ENCODE measurements at places on chromosomes 2 and 18. TPM values are rescaled to one million over a fixed set of nuclear protein-coding genes. Genes with fewer than 3 reads are reported as not detected.

The HRH4 gene
- total RNA-seq, result 0.21 TPM

The ALPG gene
- not detected for total RNA-seq

The FRZB gene
- not detected for total RNA-seq

The TMEM200C gene
- not detected for total RNA-seq

The ANTXR1 gene
- total RNA-seq, result 0.05 TPM

The RAMP1 gene
- 4.9 TPM for total RNA-seq

The MOB1A gene
- total RNA-seq, result 163 TPM

The RAX gene
- total RNA-seq, result not detected

DNA sequence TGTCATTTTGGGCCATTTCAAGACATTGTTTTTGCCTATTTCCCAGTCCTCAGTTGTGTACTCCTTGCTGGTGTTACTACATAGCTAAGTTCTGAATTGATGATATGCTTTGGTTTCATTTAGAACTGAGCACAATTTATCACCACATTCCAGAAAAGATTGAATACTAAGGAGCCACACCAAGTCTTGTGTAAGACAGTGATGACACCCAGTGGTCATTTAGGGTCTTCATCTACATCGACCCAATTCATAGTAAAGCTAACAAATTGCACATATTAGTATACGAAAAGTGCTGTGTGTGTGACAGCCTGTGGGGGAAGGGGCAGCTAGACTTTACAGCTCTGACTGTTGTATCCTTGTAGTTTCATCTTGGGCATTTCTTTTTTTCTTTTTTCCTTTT, 10.9 kb upstream of the DLX2 start:
- no peak for DNase-seq
- no peaks in the 10 kb centered on the region for H3K4me1 ChIP-seq
- no peaks in the 10 kb centered on the region for H3K36me3 ChIP-seq

GRCh38 chr2:200708943-200709342, 102.8 kb upstream of the BZW1 start:
- no peak for DNase-seq
- peaks cover 2% of the 10 kb centered on the region for H3K27me3 ChIP-seq
- H3K36me3 ChIP-seq, result no peaks in the 10 kb centered on the region
- no peak overlapping the region for H3K4me3 ChIP-seq
- H3K27ac ChIP-seq, result no peak overlapping the region

GRCh38 chr2:42327125-42327524, 33.9 kb downstream of the COX7A2L start:
- no peak overlapping the region for H3K27ac ChIP-seq
- H3K36me3 ChIP-seq, result peaks cover 51% of the 10 kb centered on the region
- H3K4me3 ChIP-seq, result no peak overlapping the region
- no peak for DNase-seq
- H3K4me1 ChIP-seq, result peaks cover 15% of the 10 kb centered on the region
- H3K27me3 ChIP-seq, result no peaks in the 10 kb centered on the region

GRCh38 chr2:116833052-116833451, 981.4 kb upstream of the DDX18 start:
- H3K4me1 ChIP-seq, result no peaks in the 10 kb centered on the region
- no peaks in the 10 kb centered on the region for H3K27me3 ChIP-seq
- H3K27ac ChIP-seq, result no peak overlapping the region
- no peak for DNase-seq
- H3K36me3 ChIP-seq, result no peaks in the 10 kb centered on the region

DNA sequence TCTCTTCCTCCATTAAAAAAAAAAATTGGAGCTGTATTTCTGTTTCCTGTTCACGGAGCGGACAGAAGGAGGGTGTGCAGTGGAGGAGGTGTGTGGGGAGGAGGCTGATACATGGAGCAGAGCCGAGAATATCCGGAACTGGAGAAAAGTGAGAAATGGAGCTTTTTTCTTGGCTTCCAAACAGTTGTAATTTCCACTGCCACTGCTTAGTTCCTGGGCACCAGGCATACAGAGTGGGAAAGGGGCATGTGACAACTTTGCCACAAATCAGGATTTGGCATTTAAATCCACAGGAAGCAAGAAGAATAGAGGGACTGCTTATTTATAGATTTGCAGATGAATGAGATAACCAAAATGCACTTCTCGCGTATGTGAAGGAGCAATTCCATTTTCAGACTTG, 71.2 kb downstream of the BCL11A start:
- H3K27me3 ChIP-seq, result peaks cover 6% of the 10 kb centered on the region
- peaks cover 2% of the 10 kb centered on the region for H3K4me1 ChIP-seq
- H3K27ac ChIP-seq, result no peak overlapping the region
- H3K4me3 ChIP-seq, result no peak overlapping the region

GRCh38 chr18:69941183-69941582, 6.5 kb downstream of the CD226 start:
- H3K4me3 ChIP-seq, result no peak overlapping the region
- no peak for DNase-seq
- peaks cover 57% of the 10 kb centered on the region for H3K4me1 ChIP-seq

GRCh38 chr2:119864318-119864717, 104.6 kb downstream of the PTPN4 start:
- peaks cover 48% of the 10 kb centered on the region for H3K4me1 ChIP-seq
- H3K36me3 ChIP-seq, result peaks cover 39% of the 10 kb centered on the region
- no peak overlapping the region for H3K27ac ChIP-seq

- H3K36me3 ChIP-seq, result peaks cover 10% of the 10 kb centered on the region
- no peaks in the 10 kb centered on the region for H3K4me1 ChIP-seq
- H3K27ac ChIP-seq, result no peak overlapping the region
- H3K27me3 ChIP-seq, result no peaks in the 10 kb centered on the region
- no peak for DNase-seq
- H3K4me3 ChIP-seq, result no peak overlapping the region
Observed at GRCh38 chr2:197969391-197969893, 165.0 kb downstream of the PLCL1 start.

- H3K4me1 ChIP-seq, result no peaks in the 10 kb centered on the region
- H3K27me3 ChIP-seq, result no peaks in the 10 kb centered on the region
- DNase-seq, result no peak
- H3K27ac ChIP-seq, result no peak overlapping the region
- H3K4me3 ChIP-seq, result no peak overlapping the region
Observed at GRCh38 chr2:169509955-169510354, 453 bp downstream of the KLHL41 start.

- no peaks in the 10 kb centered on the region for H3K4me1 ChIP-seq
- H3K27ac ChIP-seq, result no peak overlapping the region
- no peak overlapping the region for H3K4me3 ChIP-seq
Observed at GRCh38 chr2:32246911-32247310, 17.8 kb downstream of the NLRC4 start.

DNA sequence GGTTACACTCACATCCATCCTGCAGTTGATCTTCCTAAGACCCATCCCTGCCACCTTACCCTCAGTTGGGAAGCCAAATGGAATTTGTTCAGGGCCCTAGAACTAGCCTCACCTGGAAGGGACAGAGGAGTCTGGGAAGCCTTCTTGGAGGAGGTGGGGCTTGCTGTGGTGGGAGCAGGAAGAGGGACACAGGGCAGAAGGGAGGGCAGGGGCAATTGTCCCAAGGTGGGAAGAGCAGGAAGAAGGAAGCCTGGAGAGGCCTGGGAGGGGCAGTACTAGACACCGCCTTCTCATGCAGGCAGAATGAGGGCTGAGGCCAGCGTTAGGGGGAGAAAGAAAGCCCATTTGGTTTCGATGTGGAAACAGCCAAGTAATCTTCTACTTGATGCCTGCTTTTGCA, 34.1 kb upstream of the ASPRV1 start:
- H3K4me3 ChIP-seq, result no peak overlapping the region
- no peak for DNase-seq
- peaks cover 14% of the 10 kb centered on the region for H3K4me1 ChIP-seq
- H3K27me3 ChIP-seq, result no peaks in the 10 kb centered on the region

GRCh38 chr2:33110461-33110860, 163.7 kb downstream of the LTBP1 start:
- H3K4me1 ChIP-seq, result no peaks in the 10 kb centered on the region
- H3K4me3 ChIP-seq, result no peak overlapping the region
- no peaks in the 10 kb centered on the region for H3K36me3 ChIP-seq
- no peak for DNase-seq
- no peak overlapping the region for H3K27ac ChIP-seq

DNA sequence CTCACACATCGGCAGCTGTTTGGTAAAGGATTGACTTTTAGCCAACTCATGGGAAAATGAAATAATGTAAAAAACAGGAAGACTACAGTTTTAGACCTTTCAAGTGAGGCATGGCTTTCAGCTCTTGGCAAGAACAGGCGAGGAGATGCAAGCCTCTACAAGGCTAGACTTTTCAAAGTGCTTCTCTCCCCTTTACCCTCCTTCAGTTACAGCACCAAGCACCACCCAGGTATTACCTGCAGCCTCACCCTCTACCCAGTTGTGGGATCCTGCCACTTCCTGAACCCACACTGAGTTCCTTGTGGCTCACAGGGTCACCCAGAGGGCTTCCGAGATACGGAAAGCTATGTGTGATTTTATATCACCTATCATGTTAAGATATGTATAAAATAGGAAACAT, 14.7 kb downstream of the UGT1A10 start:
- no peak overlapping the region for H3K27ac ChIP-seq
- no peak for DNase-seq

Measured in activated CD4-positive, alpha-beta T cell treated with anti-CD3 and anti-CD28 coated beads, Interleukin-2, amount 10 ng/mL, durations not matched to agents 7 days and 5 days (primary cell).